Choroid plexus epithelial cell (primary cell): ENCODE measurements at places on chromosomes 4 and X.

GRCh38 chr4:168677063-168677462 lies 180.2 kb downstream of the PALLD start:
- no peak for DNase-seq

DNA sequence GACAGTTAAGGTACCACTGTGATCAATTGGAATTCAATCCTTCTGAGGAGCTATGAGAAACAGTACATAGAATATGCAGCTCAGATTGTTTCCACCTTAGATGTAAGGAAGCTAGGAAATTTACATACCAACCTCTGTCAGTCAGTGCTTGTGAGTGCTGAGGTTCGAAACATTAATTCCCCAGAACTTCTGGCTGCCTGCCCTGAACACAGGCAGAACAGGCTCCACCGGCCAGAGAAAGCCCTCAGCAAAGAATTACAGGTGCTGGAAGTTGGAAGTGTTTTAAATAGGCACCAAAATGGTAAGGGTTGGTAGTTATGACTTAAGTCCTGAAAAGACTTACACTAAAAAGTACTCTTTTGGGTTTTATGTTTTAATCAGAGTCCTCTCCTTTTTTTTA lies 651.8 kb downstream of the C4orf33 start:
- DNase-seq = no peak

DNA sequence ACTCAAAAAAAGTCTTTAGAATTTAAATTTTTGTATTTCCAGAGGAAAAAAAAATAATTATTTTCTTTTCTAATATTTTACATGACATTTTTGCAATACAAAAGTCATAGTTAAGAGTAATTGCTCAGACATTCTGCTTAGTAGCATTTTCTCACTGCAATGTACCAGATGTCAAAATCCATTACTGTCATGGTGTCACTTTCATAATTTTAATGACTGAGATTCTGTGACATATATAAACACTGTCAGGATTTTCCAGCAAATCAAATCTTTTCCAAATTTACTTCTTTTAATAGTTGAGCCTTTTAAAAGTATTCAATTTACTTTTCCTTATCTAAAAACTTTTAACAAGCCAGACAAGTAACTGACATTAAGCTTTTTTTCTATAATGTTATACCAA lies 422.7 kb downstream of the GRIA2 start:
- no peak for DNase-seq

DNA sequence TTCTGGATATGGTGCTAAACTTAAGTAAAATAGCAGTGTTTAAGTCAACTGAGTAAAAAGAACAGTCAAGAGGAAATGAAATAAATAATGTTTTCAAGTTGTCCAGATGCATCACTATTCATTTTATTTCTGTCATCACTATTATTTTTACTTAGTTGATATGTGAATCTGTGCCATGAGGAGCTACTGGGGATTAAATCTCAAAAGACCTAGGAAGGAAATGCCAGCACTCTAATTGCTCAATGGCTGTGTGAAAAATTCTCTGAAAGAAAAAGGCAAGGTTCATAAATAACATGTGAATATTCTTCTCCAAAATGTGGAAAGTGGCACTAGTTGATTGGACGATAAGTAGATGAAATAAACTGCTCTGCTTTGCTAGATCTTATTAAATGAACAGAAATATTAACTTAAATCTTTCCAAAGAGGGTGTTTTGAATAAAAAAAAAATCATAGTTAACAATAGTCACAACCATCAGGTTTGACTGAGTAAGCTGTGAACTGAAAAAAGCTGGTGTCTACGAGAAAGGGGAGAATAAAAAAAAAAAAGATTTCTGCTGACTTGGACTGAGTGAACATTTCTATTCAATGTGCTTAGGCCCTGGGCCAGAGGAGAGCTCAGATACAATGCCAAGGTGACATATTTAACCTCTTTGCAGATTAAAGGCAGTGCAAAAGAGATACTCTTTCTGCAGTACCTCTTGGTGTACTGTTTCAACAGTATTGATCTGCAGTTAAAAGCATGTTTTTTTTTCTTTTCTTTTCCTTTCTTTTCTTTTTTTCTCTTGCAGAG lies 1.6 kb downstream of the SPARCL1 start:
- DNase-seq = peak; percentile 23

DNA sequence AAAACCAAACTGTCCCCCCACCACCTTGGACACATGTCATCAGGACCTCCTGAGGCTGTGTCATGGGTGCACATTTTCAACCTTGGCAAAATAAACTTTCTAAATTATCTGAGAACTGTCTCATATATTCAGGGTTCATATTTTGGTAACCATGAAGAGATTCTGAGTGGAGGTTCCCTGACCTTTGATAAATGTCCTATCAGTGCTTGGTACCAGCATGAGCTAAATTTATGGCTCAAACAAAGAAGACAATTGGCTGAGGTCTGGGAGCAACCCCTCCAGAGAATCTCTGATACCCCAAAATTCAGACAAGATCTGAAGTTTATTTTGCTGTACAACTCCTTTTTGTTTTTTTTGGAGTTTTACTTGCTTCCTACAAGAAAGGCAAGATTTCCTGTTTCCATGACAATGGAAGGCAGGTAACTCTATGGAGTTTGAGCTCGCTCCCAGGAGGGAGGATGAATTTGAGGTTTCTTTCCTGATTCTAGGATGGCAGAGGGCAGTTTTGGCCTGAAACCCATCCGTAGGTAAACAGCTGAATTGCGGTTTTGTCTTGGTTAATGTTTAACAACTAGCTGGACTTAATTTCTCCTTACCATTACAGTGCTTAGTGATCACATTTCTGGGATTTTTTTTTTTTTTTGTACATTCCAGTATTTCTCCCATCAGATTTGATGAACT lies 14.5 kb downstream of the UGT2B15 start:
- no peak for DNase-seq

- no peak for DNase-seq
Observed at GRCh38 chrX:54991706-54992105, 2.3 kb downstream of the PFKFB1 start.

- no peak for DNase-seq
Observed at GRCh38 chrX:110192516-110192915, 125.4 kb downstream of the AMMECR1 start.

- no peak for DNase-seq
Observed at GRCh38 chr4:176610594-176610993, 182.1 kb downstream of the VEGFC start.

GRCh38 chrX:15366506-15367352 lies 17.5 kb downstream of the VEGFD start:
- DNase-seq = no peak

DNA sequence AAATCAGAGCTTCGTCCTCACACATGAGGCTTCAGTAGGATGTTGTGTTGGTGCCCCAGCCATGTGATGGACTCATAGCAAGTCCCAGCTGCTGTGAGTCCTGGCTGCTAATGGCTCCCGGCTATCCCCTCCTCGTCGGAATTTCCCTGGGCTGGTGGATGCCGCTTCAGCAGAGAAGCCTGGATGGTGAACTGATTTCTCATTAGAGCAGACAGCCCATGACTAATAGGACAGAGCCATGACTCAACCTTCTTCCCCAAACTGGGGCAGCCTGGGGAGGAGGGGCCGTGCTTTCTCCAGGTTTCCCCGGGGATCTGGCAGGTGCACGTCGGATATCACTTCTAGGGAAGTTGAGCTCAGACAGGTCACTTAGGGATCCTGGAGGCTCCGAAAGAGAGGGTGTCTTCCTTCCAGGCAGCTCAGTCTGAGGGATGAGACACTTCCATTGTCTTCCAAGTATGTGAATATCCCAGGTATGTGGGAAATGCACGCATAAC lies 112.7 kb downstream of the ASMT start:
- DNase-seq = no peak

DNA sequence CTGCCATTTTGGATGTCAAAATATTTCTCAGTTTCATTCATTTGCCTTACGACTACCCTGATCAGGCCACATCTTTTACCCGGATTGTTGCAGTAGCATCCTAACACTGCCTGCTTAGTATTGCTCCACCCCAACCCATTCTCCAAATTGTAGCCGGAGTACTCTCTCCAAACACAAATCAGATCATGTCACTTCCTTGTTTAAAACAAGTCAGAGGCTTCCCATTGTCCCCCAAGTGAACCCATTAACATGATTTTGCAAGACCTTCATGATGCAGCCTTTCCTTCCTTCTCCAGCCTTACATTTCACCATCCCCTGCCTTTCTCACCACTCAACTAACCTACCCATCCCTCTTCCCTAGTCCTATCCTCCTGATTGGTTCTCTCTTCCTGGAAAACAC lies 53.1 kb downstream of the FANCB start:
- DNase-seq = no peak

GRCh38 chr4:55329012-55329411 lies 17.0 kb upstream of the SRD5A3 start:
- no peak for DNase-seq

GRCh38 chr4:54390670-54391069 lies 161.6 kb downstream of the PDGFRA start:
- DNase-seq = no peak

GRCh38 chr4:82774711-82775171 lies 23.9 kb downstream of the SCD5 start:
- DNase-seq = peak; percentile 12

GRCh38 chr4:47945930-47946726 lies 31.7 kb upstream of the NFXL1 start:
- peak; percentile 9 for DNase-seq

GRCh38 chr4:112327965-112328733 lies 31.0 kb downstream of the ALPK1 start:
- peak; percentile 84 for DNase-seq

DNA sequence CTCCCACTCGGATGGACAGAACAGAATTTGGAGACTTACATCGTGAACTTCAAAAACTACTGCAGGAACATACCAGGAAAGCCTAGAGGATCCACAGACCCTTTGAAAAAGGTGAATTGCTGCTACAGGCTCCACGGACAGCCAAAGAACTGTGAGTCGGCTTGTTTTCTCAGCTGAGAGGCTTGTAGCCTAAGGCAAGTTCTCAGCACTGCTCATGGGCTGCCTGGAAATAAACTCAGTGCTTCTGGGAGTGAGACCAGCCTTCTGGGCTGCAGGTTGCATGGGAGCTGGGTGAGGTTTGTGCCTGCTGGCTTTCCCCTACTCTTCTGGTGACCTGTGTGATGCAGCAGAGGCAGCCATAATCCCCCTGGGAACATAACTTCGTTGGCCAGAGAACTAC lies 1397.6 kb downstream of the FAM133A start:
- no peak for DNase-seq

GRCh38 chr4:102259081-102259480 lies 86.2 kb downstream of the SLC39A8 start:
- no peak for DNase-seq

- no peak for DNase-seq
Observed at GRCh38 chrX:53263597-53264094, 17.7 kb downstream of the IQSEC2 start.

GRCh38 chr4:117357866-117358265 lies 272.5 kb upstream of the TRAM1L1 start:
- DNase-seq = no peak

GRCh38 chrX:47831788-47832187 lies 4.9 kb upstream of the ZNF81 start:
- peak; percentile 41 for DNase-seq

- DNase-seq = no peak
Observed at GRCh38 chr4:8401665-8402064, 38.9 kb downstream of the ACOX3 start.

GRCh38 chr4:6264225-6264540 lies 5.5 kb upstream of the WFS1 start:
- DNase-seq = peak; percentile 86

DNA sequence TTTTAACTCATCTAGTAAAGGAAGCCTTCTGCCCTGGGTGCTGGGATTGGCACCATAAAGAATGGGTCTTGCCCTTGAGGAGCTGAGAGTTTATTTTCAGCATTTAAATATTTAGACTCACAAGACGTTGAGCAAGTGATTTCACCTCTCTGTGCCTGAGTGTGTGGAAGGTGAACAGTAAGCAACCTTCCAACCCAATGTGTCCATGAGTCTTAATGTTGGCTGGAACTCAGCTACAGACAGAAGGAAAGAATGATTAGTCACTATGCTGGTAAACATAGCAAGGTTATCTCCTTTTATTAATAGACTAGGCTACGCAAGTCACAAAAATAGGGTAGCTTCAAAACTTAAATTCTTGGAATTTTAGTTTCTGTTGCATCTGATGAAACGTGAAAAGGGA lies 277.4 kb upstream of the GATB start:
- DNase-seq = peak; percentile 42

- no peak for DNase-seq
Observed at GRCh38 chr4:142607976-142608375, 238.1 kb downstream of the INPP4B start.

DNA sequence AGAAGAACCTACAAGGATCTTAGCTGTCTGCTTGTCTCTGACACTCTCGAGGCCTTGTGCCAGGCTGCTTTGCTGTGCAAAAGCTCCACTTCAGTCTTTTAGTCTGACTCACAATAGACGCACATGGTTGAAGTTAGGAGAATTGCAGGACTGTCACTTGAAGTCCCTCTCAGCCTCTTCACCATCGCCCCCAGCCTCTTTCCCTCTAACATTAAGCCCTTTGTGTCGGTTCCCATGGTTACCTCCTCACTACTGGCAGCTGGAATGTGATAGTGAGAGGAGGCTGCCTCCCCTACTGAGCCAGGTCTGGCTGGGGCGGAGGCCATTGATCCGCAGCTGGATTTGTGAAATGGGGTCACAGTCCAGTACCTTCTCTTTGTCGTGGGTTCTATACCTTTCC lies 201.8 kb downstream of the SOWAHB start:
- peak; percentile 26 for DNase-seq

GRCh38 chrX:38548508-38548907 lies 12.8 kb upstream of the TSPAN7 start:
- DNase-seq = no peak

- no peak for DNase-seq
Observed at GRCh38 chr4:171279131-171279530, 534.1 kb upstream of the GALNTL6 start.

DNA sequence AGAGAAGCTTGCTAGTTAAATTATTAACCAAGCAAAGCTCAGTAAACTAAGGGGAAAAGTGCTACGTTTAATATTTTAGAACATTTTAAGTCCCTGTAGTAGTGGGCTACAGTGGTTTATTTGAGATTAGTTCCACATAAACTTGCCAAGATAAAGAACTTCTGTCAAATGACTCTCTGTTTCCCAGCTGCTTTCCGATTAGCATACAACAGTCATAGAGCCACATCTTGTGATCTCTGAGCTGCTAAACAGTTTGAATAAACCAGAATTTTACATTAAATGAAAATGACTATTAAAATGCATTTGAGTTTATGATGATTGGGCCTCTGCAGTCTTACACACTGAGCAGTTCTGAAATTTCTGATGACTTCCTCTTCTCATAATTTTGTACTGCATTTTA lies 568.5 kb downstream of the IQCM start:
- peak; percentile 5 for DNase-seq

- DNase-seq = no peak
Observed at GRCh38 chrX:6685489-6685888, 150.6 kb upstream of the VCX3A start.

DNA sequence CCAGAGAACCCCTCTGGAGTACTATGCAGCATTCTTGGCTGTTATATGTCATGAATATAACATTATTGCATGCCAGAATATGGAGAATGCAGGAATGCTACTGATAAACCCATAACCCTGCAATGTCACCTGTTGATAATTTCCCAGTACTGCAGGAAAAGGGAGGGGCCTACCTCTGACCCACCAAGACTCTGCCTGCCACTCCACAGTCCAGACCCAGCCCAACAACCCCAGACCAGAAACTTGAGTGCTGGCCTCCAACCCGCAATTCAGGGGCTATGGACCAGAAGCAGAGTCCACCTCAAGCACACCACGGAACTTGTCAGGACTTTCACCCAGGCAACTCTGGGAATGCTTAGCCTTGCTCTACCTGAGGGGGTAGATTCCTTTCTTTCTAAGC lies 92.9 kb upstream of the WDR44 start:
- no peak for DNase-seq
